ENCODE measurements at places on chromosomes 4 and X. TPM values are rescaled to one million over a fixed set of nuclear protein-coding genes. Genes with fewer than 3 reads are reported as not detected.

The CXCL11 gene
- not detected for total RNA-seq

The CPLX1 gene
- not detected for total RNA-seq

GRCh38 chr4:84319124-84319523 lies 180.0 kb downstream of the NKX6-1 start:
- no peak for DNase-seq

GRCh38 chr4:94359838-94360237 lies 17.2 kb upstream of the HPGDS start:
- DNase-seq, result no peak

- no peak for DNase-seq
These were observed 22.9 kb downstream of the TNIP2 start for GRCh38 chr4:2733001-2733843.

- no peak for DNase-seq
These were observed 519.8 kb downstream of the GBA3 start for GRCh38 chr4:23212558-23212957.

DNA sequence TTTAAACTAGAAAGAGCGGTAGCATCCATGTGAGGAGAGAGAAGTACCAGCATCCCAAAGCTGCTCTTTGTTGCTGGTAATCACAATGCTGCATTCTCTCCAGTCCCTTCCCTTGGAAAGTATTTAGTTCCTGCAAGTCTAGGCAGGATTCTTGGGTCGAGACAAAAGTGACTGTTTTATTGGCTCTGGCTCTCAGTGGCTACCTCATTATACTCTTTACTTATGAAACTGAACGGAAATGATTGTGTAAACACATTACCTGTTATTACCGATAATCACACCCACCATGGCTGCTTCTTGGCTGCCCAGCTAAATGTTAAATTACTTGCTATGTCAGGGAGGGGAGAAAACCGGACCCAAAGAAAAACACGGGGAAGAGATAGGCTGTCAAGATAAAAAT lies 26.2 kb downstream of the ATXN3L start:
- no peak for DNase-seq

- DNase-seq, result no peak
These were observed 72.4 kb downstream of the FBXO8 start for GRCh38 chr4:174210952-174211490.
